ENCODE measurements at places on chromosomes 6 and 20.

DNA sequence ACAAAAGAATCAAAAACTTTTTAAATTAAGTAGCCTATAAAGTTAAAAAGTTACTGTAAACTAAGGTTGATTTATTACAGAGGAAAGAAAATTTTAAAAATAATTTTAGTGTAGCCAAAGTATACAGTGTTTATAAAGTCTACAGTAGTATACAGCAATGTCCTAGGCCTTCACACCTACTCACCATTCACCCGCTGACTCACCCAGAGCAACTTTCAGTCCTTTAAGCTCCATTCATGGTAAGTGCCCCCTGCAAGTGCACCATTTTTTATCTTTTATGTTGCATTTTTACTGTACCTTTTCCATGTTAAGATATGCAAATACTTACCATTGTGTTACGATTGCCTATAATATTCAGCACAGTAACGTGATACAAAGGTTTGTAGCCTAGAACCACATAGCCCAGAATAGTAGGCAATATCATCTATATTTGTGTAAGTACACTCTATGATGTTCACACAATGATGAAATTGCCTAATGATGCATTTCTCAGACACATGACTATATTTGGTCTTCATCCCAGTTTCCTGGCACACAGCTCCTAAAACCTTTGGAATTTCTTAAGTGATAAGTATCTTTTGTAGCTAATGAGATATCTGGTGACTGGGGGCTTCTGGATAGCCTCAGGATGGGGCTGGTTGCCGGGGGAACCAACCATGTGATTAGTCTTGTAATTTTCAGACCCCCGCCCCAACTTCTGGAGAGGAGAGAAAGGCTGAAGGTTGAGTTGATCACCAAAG, 111.0 kb downstream of the MRPL14 start:
- ATAC-seq, result no peak

GRCh38 chr6:170542031-170542719, 10.9 kb downstream of the PSMB1 start:
- no peak for ATAC-seq

DNA sequence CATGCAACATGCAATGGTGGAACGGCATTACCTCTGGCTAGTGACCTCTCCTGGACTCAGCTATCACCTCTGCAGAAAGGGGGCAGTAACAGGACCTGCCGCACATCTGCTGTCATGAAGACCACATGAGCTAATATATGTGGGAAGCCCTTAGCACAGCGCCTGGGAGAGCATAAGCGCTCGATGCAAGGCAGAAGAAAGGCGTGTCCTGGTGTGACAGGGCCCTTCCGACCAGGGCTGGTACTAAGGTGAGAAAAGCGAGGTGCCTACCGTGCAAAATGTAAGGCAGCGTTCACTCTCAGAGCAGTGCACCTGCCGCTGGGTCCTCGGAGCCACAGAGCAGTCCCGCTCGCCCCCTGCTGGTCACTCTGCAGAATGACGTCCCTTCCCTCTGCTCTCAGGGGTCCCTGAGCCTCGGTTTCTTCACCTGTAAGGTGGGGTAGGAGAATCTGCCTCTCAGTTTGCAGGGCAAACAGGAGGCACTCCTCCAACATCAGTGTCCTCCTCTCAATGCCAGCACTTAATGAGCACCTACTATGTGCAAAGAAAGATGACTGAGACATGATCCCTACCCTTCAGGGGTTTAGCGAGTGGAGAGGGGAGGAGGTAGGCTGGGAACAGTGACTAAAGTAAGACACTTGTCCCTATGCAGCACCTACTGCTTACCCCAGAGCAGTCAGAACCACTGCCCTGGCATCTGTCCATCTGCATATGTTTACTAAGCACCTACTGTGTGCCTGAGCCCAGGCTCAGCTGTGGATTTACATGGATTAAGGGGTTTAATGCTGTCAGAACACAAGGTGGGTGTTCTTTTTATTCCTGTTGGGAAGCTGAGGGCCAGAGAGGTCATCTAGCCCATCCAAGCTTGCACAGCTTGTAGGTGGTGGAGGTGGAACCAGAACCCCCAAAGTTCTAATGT, 41.1 kb upstream of the PTGIS start:
- peak; percentile 80 for ATAC-seq

GRCh38 chr20:37424062-37424851, 78.3 kb downstream of the SRC start:
- no peak for ATAC-seq

DNA sequence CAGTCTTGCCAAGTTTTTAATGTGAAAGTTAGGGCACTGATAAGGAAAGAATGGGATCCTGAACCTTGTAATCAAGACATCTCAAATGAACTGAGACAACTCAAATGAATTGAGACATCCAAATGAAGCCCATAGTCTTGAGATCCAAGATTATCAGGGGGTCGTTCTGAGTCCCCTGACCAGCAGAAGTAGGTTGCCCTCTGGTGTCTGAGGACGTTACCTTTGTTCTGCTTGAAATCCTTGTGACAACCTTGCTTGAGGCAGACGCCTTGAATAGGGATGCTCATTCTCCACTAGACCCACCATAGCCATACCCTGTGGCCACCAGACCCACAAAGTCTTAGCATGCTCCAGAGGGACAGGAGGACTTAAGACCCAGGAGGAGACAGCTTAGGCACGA, 37.7 kb downstream of the ZBTB9 start:
- ATAC-seq, result no peak

- ATAC-seq, result no peak
Measured at GRCh38 chr6:37232430-37233017, 25.0 kb upstream of the TBC1D22B start.

GRCh38 chr20:64223526-64224067, 32.0 kb upstream of the PCMTD2 start:
- no peak for ATAC-seq

- ATAC-seq, result no peak
Measured at GRCh38 chr6:121884620-121885019, 449.2 kb downstream of the GJA1 start.

GRCh38 chr6:148494226-148494625, 151.6 kb downstream of the SASH1 start:
- ATAC-seq, result no peak

DNA sequence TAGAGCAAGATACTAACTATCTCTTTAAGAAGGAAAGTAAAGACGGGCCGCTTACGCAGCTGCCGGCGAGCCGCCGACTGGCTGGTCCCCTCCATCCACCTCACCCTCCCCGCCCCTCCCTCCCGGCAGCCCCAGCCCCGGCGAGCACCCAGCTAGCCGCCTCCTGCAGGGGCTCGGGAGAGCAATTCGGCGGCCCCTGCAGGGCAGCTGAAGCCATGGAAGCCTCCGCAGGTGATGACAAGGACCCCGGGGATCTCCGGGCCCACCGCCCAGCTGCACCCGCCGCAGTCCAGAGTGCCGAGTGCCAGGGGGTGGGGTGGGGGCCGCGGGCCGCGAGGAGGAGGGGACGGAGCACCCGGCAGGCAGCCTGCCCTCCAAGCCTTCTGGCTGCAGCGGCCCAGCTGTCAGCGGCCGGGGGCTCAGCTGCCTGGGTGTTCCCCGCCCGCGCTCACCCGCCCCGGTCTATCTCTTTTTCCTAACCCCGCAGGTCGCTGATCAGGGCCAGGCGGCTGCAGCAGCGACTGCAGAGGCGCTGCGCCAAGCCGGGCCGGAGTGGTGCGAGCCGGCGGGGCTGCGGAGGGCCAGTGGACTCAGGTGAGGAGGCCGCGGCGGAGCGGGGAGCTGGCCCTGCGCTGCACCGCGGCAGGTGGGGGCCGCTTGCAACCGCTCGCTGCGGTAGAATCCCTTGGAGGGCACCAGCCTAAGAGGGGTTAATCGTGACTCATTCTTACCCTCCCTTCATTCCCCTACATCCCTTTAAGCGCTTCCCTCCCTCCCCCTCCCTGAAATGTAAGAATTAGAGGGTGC, at the start of gene SNPH:
Gene SNPH, plus strand, starts transcription at position 128 of the 807 bp plus-strand sequence. CDS start 29,946 bp downstream, outside the sequence.
- peak; percentile 93 for ATAC-seq

- peak; percentile 49 for ATAC-seq
Measured at GRCh38 chr6:159038914-159039884, 5.6 kb downstream of the TAGAP start.

DNA sequence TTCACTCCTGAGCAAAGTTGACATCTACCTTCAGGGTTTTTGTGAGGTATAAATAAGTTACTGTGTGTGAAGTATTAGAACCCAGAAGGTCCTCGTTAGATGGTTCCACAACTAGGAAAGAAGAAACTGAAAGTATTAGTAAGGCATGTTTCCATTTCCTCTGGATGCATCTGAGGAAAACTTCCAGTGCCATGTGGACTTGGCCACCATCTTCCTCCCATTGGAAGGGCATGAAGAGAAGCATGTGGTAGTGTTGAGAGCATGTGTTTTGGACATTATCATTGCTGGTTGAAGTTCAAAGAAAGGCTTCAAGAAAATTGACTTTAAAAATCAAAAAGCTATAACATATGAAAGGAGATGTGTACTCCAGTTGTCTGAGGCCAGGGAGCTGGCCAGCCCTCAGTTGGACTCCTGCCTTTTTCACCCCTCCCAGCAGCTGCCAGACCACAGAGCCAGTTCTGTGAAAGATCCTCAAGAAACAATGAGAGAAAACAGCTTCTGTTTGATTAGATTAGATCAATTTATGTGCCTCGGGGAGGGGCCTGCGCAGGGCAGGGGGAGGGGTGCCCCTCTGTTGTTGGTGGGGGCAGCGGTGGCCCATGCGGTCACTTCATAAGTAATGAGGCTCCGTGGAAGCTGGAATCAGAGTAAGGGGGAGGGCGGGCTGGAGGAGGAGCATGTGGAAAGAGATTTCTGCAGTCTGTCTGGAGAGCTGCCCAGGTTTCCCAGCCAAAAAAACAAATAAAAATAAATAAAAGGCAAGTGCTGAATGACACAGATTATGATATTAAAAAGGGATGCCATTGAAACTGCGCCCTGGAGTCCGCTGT, 154.0 kb downstream of the JARID2 start:
- ATAC-seq, result no peak

DNA sequence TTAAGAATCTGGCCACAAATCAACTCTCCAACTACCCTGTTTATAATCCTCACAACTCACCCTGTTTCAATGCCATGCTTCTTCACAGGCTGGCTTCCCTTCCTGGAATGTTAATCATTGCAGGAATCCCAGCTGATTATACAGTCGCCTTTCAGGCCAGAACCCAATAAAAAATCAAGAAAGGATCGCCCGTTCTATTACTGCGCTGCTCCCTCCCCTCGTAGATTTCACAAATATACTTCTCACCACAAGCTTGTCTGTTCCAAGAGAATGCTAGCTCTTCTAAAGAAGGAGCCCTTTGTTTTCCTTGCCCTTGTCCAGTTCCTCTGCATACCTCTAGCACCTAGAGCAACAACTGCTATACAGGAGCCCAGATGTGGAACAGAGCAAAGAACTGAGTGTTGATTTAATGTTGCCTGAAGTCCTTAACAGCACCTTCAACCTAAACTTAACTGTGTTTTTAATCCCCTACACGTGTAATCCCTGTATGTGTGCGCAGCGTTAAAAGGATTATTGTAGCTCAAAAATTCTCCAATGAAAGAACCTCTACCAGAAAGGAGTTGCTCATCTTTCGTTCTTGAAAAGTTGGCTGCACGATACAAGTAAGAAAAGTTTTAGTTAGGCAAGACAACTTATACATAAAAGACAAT, 988 bp downstream of the ECHDC1 start:
- no peak for ATAC-seq

Measured in activated CD4-positive, CD25-positive, alpha-beta regulatory T cell treated with anti-CD3 and anti-CD28 coated beads, Interleukin-2, amount 50 U/mL, for 24 hours (primary cell).